ENCODE measurements at places on chromosomes 11 and 22. TPM values are rescaled to one million over a fixed set of nuclear protein-coding genes. Genes with fewer than 3 reads are reported as not detected.

DNA sequence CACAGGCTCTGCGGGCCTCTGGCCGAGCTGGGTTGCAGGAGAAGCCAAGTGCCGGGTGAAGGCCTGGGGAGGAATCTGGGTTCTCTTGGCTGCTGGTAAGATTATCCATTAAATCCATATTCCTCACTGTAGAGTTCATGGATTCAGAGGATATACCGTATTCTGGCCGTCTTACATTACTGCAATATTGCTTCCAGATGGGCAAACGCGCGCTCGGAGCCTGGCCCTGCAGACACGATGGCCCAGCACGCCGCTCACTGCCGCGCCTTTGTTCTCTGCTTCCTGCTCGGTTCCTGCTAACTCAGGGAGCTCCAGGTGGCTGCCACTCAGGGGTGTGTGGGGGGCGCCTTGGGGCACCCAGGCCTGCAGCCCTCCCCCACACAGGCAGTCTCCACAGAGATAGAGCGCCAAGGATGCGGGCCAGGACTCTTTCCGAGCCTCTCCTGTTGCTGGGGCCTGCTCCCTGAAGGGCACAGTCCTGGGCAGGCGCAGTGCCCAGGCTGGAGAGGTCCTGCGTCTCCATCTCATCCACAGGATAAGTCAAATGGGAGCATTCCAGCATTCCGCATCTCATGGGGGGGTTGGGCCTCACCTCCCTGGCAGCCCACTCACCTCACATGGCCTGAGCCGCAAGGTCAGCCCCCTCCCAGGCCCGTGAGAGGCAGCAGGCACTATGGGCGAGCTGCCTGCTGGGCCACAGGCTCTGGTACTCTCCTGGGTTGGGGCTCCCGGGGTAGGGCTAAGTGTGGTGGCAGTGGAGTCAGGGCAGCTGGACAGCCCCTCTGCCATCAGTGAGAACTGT lies 14.1 kb upstream of the KCNQ1OT1 start:
- DNase-seq: no peak

DNA sequence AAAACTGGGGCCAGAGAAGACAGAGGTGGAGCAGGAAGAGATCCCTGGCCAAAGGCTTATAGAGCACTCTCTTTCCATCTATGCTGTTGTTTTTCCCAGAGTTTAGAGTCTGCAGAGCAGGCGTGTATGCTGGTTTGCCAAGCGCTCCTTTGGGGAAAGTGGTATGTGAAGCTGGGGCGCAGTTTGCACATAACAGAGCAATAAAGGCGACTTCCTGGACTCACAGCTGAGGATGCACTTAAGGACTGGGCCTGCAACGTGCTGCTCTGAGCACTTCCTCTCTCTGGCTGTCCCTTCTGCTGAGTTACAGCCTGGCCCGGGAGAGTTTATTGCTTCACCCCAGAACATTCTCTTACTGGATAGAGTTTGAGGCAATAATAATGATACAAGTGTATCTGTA lies 41.7 kb downstream of the THAP12 start:
- DNase-seq: no peak

Gene OR51E2
- not detected for total RNA-seq

Gene OR52E8
- not detected for total RNA-seq

Gene VSIG10L2
- not detected for total RNA-seq

- no peak for DNase-seq
Observed at GRCh38 chr11:47107744-47108143, 68.9 kb downstream of the ARFGAP2 start.

GRCh38 chr11:134069426-134070341 lies 812 bp downstream of the JAM3 start:
- peak; percentile 70 for DNase-seq

Gene PANX2
- 5.9 TPM for total RNA-seq

- no peak for DNase-seq
Observed at GRCh38 chr11:30310623-30311022, 12.3 kb upstream of the ARL14EP start.

Gene OR5A1
- total RNA-seq: 0.03 TPM

Gene OR2AG2
- total RNA-seq: 0.31 TPM

GRCh38 chr11:82229341-82229740 lies 504.3 kb downstream of the FAM181B start:
- DNase-seq: peak; percentile 71

- DNase-seq: no peak
Observed at GRCh38 chr22:44935724-44936123, 74.1 kb downstream of the PHF21B start.

- DNase-seq: no peak
Observed at GRCh38 chr11:132911186-132911585, 621.1 kb downstream of the OPCML start.

Measured in GM23338 (cell line).